ENCODE measurements at places on chromosomes 13 and 19.

- no peak for DNase-seq
Measured at GRCh38 chr13:70527599-70527998, 419.3 kb upstream of the KLHL1 start.

DNA sequence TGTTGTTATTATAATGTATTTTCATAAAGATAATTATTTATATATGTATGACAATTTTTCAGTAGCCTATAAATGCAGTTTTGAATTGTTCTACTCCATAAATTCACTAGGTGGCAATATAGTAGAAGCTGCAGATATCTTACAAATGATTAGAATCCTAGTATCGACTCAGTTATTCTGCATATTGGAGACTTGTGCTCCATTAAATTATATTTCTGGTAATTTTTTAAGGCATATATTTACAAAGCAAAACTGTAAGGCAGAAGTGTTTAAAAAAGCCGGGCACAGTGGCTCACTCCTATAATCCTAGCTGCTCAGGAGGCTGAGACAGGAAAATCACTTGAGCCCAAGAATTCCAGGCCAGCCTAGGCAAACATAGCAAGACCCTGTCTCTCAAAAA lies 58.7 kb downstream of the DPY19L3 start:
- no peak for DNase-seq

DNA sequence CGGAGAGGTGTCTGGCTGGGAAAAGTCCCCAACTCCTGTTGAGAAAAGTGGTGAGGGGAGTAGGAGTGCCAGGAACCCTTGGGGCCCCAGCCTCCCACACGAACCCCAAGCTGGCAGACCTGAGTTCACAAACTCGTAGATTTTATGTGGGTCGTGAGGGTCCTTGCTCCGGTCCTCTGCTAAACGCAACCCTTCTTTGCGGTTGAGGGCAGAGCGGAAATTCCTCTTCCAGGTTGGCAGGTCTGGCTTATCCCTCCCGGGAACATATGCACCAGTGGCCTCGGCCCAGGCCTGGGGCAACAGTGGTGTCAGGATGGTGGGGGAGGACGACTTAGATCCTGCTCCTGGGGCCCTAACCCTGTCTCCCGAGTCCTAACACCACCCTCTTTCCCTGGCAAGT lies 2.4 kb downstream of the IRF3 start:
- no peak for DNase-seq

GRCh38 chr13:40390401-40390916 lies 276.0 kb downstream of the FOXO1 start:
- DNase-seq, result no peak

- no peak for DNase-seq
Measured at GRCh38 chr13:29760544-29760943, 89.9 kb downstream of the UBL3 start.

- no peak for DNase-seq
Measured at GRCh38 chr19:46492841-46493235, 2.8 kb downstream of the PNMA8B start.

- DNase-seq, result no peak
Measured at GRCh38 chr19:47179653-47180310, 49.1 kb downstream of the SAE1 start.

DNA sequence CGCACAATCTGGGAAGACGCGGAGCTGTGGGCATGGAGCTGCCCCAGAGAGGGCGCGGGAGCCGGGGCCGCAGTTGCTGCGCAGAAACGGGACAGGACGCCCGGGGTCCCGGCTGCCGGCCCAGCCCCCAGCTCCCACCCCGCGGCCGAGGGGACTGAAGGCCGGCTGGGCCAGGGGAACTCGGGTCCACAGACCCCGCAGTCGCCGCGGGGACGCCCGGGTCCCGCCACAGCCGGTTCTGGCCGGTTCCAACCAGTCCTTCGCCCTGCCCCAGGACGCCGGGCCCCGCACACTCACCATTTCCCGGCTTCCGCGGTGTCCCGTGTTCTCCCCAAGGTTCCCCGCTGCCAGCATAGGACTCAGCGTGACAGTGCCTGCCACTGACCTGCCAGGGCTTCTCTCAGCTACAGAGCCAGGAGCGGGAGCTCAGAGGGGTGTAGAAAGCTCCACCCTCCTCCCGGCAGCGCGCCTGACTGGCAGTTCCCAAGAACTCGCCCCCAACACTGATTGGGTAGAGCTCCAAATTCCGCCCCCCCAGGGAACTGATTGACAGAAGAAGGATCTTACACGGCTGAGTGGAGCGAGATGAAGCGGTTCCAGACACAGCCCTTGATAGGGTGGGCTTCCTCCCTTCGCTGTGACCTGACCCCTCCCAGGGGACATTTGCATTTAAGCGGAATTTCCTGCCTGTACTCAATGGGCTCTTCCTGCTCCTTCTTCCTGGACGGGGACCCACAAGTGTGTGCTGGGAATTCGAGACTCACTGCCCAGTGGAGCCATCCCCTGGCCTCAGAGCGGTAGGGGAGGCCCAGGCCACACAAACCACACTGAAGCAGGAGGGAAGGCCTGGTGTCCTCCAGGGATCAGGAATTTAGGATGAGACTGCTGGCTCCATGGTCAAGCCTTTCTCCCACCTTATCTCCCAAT lies at the start of gene ZNF442:
TSS of gene ZNF442 (minus strand) at position 448 of the 927 bp plus-strand sequence. CDS start 2,052 bp downstream, outside the sequence.
- DNase-seq, result peak; percentile 90

DNA sequence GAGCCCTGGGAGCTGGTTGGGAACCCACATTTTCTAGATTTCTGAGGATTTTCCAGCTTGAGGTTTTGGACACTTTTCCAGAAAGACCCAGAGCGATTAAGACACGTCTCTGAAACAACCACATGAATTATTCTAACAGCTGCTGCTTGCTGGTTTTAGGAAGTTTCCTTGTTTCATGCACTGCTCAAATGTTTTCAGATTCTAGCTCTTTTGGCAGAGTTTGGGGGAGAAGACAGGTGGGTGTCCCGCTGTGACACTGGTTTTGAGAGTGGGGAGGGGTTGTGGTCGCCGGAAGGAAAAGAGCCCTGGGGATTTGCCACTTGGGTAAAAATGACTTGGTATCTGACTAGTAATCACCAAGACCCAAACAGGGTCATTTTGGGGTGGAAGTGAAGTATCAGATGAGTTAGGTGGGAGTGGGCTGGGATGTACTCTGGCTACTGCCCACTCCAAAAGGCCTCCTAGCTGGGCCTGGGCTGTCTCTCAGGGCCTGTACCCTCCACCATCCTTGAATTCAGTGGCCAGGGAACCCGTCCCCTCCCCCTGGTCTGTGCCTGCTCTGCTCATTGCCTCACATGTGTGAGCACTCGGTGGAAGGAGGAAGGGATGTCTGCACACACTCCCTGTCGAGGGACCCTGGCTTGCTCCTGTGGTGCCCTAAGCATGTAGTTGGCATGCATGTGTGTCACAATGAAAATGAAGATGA lies 13.2 kb downstream of the GATAD2A start:
- DNase-seq, result no peak

DNA sequence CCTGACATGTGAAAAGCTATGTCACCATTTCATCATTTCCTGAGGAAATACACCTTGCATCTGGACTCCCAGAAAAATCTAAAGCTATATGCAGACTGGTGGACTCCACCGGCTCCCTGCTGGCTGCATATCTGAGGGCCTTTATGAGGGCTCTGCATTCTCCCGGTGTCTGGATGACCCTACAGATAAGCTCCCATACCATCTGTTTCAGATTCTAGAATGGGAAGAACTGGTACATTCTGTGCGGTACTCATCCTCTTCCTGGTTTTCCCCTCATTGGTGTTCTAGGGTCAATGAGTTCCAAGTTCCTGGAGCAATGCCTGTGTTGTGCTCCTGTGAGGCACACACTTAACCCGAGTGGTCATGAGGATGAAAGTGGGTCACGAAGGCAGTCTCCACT lies 60.4 kb downstream of the COL4A1 start:
- no peak for DNase-seq

DNA sequence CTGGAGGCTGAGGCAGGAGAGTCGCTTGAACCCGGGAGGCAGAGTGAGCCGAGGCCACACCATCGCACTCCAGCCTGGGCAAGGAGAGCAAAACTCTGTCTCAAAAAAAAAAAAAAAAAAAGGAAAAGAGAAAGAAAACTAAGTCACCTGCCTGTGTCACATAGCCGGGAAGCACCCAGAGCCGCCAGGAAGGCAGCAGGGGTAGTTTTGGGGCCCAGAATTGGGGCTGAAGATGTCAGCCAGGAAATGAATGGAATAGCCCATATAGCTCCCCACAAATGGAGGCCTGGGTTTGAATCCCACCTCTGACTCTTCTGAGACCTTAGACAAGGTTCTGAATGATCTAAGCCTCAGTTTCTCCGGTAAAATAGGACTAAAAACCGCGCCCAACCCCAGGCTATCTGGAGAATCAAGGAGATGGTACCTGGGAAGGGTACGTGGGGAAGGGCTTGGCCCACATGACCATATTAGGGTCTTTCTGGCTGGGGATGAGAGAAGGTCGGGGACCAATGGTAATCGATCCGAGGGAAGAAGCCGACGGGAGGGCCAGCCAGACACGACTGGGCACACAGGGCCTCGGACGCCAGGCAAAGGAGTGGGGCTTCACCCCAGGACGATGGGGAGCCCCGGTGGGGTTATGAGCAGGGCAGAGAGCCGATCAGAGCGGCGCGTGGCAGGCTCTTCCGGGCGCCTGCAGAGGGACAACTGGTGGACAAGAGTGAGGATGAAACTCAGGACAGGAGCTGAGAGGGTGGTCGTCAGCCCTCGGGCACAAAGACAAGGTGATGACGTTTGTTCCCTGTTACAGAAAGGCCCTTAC lies 14.4 kb downstream of the CCDC124 start:
- DNase-seq, result no peak

- no peak for DNase-seq
Measured at GRCh38 chr13:93805736-93806135, 579.1 kb downstream of the GPC6 start.

DNA sequence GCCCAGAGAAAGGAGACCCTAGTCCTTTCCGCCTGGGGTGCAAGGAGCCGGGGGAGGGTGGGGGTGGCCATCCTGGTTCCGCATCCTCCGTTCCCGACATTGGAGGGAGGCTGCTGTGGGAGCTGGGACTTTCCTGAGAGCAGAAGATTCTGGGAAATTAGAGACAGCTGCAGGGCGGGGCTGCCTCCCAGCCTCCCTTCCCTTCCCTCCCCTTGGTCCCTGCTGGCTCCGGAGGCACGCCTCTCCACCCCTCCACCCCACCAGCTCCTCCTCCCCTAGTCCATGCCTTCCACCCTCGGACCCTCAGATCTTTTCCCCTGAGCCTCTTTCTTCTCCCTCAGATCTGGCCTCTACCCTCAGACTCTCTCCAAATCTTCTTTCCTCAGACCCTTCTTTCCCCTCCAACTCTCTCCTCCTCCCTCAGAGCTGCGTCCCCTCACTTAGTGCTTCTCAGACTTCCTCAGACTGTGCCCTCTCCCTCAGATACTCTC lies 3.1 kb upstream of the BCL3 start:
- DNase-seq, result no peak

GRCh38 chr19:58040751-58041525 lies 7.1 kb downstream of the ZSCAN1 start:
- no peak for DNase-seq

GRCh38 chr19:18183529-18183928 lies 9.5 kb upstream of the MPV17L2 start:
- no peak for DNase-seq

DNA sequence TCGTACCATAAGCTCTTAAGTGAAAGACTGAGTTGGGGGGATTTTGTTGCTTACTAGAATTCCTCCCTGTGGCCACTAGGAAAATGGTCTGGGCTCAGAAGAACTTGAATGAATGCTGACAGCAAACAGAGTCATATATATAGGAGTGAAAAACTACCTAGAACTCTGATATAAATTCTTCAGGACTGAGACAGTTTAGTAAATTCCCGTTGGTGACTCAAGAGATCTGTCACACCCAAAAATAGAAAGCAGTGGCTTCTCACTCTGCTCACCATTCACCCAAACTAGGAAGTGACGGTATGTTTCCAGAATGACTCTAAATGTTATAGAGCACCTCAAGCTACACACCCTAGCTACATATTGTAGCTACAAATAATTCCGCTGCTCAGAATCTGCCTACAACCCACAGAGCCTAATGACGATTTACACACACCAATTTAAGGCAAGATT lies 116.2 kb downstream of the TBC1D4 start:
- no peak for DNase-seq

DNA sequence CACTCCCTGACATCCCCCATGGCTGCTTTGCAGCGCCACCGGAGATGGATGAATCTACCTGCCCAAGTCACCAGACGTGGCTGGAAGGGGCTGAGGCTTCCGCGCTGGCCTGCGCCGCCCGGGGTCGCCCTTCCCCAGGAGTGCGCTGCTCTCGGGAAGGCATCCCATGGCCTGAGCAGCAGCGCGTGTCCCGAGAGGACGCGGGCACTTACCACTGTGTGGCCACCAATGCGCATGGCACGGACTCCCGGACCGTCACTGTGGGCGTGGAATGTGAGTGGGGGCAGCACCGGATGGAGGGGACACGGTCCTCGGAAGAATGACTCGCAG lies 4.6 kb downstream of the ICAM5 start:
- DNase-seq, result no peak

- no peak for DNase-seq
Measured at GRCh38 chr13:72788831-72789230, 6.9 kb downstream of the PIBF1 start.

DNA sequence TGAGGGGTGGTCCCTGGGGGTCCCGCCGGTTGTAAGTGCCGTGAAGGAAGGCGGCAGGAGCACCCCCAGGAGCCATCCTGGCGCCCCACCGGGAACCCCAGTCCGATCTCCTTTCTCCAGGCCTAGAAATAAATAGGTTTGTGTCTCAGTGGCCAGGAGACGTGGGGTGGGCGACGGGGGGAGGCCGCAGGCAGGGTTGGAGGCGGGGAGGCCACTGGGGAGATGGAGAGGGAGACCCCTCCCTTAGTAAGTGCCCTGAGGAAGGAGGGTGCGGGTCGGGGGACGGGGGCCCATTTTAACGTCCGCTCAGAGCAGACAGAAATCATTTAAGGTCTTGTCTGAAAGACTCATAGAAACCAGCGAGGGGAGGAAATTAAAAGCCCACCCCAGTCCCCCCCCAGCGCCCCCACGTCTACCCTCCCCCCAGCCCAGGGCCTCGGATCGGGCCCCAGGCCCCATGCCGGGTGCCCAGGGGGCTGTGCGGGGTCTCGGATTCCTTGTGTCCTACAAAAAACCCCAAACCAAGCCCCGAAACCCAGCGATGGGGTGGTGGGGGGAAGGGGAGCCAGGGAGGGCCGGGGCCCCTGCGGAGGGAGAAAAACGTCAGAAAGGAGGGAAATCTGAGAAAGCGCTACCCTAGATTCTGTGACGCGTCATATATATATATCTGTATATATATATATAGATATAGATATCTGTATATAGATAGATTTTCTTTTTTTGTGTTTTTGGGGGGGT lies 19.6 kb downstream of the ZBTB7A start:
- no peak for DNase-seq

DNA sequence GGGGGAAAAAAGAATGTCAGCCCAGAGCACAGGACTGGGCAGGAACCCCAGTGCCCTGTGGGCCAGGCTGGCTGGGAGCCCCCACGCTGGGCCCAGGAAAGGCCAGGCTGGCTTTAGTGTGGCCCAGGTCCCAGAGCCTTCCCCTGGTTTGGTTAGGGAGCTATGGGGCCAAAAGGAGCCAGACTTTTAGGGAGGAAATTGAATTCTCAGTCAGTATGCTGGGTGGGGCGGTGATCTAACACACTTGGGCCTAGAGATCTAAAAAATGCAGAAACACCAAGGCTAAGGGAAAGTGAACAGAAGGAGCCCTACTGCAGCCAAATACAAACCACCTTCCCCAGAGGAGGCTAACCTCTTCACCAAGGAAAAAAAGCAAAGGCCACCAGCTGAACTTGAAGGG lies 137.5 kb downstream of the CRYL1 start:
- peak; percentile 43 for DNase-seq

GRCh38 chr13:21009036-21009435 lies 52.4 kb downstream of the LATS2 start:
- peak; percentile 45 for DNase-seq

Measured in activated CD8-positive, alpha-beta memory T cell treated with anti-CD3 and anti-CD28 coated beads for 24 hours (primary cell).